ENCODE measurements at places on chromosomes 12 and 14. TPM values are rescaled to one million over a fixed set of nuclear protein-coding genes. Genes with fewer than 3 reads are reported as not detected.

CCDC197 gene
- not detected for total RNA-seq

FOXG1 gene
- not detected for total RNA-seq

PRPH gene
- total RNA-seq, result not detected

ABCD2 gene
- 0.18 TPM for total RNA-seq

DACT1 gene
- 0.29 TPM for total RNA-seq

LRP1 gene
- total RNA-seq, result 51.4 TPM

CLEC4C gene
- not detected for total RNA-seq

GDF3 gene
- not detected for total RNA-seq

FAR2 gene
- 8.7 TPM for total RNA-seq

ISCA2 gene
- 22.0 TPM for total RNA-seq

Data from myometrial cell (primary cell).